Kidney epithelial cell (primary cell): ENCODE measurements at places on chromosomes 6 and 20. TPM values are rescaled to one million over a fixed set of nuclear protein-coding genes. Genes with fewer than 3 reads are reported as not detected.

DNA sequence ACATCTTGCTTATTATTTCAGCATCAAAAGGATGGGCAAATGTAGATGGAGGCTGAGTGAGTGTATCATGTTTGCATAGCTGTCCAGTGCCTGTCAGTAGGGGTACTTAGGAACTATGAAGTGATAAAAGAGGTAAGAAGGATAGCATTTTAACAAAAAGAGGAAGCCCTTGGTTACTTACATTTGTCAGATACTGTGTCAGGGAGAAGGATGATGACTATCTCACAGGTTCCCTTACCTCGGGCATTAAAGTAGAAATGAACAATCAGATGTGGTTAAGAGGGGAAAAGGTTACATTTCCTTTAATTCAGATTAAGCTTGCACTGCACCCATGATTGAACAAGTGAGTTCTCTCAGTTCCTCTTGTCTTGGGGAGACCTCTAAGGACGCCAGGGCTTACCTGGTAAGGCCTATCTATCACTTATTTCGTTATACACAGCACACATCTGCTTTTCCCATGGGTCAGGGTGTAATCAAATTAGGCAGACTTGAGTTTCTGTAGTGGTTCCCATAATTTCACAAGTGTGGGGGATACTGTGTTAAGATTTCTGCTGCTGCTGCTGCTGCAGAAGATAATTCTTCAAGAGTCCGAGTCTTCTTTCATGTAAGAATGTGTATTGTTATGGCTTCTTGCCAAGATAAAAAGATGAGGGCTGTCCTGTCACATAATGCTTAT lies 4.5 kb downstream of the FOXO3 start:
- DNase-seq: no peak

DNA sequence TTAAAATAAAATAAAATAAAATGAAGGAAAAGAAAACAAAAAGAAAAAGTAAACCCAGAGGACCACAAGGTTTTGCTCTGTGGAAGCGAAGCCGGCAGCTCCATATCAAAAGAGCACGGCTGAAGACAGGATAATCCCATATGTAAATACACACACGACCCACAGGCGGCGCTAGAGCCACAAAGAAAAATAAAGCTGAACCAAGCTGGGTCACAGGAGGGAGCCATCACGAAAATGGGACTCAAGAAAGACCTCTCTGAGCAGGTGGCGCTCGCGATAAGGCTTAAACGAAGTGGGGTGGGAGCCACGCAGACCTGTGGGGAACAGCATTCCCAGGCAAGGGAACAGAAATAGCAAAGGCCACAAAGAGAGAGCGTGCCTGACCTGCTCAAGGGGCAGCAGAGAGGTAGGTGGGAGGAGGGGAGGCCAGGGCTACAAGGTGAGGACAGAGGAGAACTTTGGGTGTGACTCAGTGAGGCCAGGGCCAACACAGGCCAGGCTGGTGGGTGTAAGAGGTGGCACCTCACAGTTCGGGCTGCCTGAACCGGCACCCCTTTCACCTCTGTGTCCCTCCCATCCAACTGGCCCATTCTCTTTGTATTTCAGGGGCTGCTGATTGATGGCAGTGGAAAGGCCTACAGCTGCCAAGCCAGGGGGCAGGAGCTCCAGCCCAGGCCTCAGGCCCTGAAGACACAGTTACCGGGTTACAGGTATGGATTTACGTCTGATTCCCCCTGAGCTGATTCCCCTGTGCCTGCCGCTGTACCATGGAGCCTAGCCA lies 26.0 kb downstream of the PTGIS start:
- DNase-seq: no peak

DNA sequence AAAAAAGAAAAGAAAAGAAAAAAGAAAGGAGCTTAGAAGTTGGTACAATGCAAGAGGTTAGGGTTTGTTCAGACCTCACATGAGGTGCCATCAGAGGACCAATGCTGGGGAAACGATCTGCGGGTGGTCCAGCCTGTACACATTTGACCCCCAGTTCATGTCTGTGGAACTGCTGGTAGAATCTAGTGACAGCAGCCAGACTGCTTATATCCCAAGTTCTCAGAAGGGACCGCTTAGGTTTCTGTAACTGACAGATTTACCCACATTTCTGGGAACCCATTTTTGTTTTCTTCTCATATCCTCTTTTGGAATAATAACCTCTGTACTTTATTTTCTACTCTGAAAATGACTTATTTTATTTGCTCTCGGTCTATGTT lies 4.7 kb downstream of the PPP1R18 start:
- DNase-seq: no peak

DNA sequence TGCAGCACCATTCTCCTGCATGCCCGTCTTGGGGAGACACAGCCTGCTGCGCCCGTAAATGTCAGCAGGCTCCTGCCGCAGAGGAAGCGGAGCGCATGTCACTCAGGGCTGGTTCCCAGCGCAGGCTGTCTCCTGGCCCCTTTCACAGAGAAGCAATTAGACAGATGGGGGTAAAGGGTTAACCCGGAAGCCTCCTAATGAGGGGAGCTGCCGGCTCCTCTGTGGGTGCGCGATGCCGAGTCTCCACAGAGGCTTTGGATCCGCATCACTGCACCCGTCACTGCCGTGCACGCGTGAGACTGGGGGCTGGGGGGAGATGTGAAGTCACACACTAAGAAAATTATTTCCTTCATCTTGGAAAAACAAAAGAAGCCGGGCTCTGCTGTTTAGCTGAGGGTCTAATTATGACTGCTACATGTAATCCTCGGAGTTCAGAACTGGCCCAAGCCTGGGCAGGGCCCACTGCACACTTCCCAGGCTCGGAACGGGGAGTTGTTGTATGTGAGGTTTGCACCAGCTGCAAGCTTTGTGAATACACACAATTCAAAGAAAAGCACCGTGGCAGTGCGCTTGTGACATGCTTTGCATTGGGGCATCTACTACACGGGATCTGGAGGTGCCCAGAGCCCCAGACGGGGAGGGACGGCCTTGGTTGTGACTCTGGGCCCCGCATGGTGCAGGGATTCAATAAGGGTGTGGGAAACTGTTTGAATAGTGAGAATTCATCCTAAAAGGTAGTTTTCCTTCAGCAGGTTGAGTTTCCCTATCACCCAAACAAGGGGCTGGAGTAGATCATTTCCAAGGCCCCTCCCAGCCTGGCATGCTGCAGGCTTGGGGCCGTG lies 331.6 kb downstream of the TAF4 start:
- DNase-seq: no peak

DNA sequence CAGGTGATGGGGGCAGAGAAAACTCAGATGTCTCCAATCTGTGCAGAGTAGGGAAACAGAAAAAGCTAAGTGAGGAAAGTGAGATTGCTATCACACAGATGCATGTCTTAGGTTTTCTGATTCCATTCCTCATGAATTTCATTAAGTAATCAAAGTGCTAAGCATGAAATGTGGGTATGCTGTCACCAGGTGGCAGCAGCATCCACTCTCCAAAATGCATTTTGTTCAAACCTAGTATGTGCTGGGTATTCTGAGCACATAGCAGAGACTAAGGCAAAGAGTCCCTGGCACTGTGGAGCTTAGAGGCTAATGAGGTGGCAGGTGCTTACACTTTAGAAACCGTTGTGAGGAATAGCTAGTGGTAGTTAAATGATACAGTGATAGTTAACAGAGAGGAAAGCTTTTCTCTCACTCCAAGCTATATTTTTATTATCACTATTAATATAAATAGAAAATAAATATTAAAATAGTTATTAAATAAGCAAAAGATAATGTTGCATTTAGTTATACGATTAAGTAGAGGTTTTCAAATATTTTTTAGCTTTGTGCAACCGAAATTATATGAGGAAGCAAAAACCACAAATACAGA lies 179.5 kb downstream of the CDH26 start:
- DNase-seq: no peak

The ZSCAN9 gene
- 19.2 and 23.7 TPM in 2 replicates for total RNA-seq

The HTR1E gene
- total RNA-seq: not detected in 2 replicates
